AG08395 (cell line): ENCODE measurements at places on chromosomes 12 and 14.

DNA sequence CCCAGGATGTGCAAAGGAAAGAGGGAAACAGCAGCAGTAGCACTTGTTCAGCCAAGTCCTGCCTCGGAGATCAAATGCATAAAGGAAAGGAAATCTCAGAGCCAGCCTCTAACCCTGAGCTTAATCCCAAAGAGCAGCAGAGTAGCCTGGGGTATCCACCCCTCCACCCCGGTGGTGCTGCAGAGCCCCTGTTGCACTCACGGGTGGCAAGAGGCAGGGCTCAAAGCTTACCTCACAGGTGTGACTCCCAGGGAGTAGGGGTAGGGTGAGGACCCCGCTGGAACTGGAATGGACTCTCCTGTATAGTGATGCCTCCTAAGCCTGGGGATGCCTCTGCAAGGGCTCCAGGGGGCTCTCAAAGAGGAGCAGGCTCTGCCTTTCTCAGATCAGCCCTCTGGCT is 211.1 kb downstream of the CACNA1C start:
- DNase-seq = no peak

GRCh38 chr12:60168441-60168840 is 572.6 kb downstream of the SLC16A7 start:
- DNase-seq = no peak

DNA sequence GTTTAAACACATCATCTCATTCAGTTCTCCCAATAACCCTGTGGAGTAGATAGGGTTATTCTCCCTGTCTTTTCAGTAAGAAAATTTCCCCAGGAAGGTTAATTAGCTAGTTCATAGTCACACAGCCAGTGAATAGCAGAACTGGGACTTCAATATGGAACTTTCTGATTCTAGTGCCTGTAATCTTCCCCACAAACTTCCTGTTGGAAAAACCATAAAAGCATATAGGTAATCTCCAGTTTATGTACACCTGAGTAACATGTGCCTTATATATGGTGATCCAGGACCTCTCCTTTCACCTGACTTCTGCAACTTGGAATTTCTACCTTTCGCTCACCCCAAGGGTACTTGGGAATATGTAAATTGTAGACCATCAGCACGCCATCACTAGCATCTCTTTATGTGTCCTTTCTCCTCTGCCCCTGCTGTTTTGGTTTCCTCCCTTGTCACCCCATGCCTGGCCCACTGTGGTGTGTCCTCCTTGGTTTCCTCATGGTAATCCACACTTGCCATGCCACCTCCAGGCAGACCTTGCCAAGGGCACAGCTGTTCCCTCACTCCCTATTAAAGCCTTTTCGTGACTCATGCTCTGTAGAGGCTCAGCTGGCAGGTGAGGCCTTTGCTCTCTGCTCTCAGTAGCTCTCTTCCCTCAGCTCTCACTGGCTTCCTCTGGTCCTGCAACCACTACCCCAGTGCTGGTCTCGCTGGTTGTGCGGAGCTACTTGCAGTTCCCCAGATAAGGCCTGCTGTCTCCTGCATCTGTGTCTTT is 16.7 kb downstream of the TBC1D30 start:
- DNase-seq = no peak

GRCh38 chr14:102825307-102826095 is 48.3 kb downstream of the TRAF3 start:
- DNase-seq = no peak

DNA sequence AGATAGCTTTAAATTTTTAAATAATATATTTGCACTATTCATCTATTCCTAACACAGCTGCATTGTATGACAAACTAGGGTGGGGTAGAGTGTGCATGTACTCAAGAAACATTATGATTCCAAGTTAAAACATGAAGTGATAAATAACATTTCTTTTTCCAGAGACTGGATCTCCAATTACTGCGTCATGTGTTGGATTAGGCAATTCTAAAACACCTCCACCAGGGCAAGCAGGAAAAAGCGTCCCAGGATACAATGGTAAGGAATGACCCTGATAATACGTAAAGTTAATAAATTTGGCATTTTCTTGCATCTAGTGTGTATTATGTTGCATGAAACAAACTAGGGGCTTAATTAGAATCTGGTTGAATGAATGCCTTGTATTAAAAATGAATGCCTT is 138.9 kb downstream of the ACSS3 start:
- DNase-seq = no peak

DNA sequence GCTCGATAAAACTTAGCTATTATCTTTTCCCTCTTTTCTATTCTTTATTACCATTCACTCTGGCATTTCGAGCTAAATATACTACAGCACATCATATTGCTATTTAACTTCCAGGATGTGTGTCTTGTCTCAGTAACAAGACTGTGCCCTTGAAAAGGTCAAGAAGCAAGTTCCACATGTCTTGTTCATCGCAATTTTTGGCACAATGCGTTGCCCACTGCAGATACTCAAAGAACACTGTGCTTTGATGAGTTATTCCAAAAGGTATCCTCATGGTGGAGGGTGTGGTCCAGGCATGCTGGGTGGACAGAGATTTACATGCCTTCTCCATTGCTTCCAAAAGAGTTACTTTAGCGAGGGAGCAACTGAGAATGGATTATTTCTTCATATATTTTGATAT is 6.6 kb downstream of the E2F7 start:
- no peak for DNase-seq

DNA sequence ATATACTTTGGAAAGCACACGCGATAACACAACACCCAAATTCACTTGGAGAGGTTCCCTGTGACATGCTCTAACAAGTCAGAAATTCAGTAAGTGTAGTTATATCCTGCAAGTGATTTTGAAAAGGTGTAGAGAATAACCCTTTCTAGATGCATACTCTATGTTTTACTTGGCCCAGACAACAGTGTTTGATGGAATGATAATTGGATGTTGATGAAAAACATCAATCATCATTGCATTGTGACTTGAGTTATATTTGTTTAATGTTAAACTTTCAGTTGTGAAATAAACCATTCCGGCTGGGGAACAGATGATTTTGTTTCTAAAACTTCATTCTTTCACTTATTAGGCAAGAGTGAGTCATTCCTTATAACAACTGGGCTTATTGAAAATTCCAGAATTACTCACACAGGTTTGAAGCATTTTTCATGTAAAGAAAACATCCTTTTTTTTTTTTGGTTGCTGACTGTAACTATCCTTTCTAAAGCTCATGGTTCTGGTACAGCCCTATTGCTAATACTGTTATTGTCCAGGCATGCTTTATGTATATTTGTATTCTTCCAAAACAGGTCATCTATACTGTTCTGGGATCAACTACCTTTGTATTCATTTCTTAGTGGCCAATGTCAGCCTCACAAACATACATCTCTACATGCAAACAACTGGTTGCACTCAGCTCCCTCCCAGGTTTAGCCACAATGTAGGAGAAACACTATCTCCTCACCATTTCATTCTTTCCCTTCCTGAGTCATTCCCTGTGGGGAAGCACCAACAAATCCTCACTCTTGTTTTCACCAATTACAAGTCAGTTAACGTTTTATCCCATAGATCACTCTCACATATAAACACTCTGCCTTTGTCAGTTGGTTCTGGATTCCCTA is 121.2 kb upstream of the LRIG3 start:
- DNase-seq = peak; percentile 73

DNA sequence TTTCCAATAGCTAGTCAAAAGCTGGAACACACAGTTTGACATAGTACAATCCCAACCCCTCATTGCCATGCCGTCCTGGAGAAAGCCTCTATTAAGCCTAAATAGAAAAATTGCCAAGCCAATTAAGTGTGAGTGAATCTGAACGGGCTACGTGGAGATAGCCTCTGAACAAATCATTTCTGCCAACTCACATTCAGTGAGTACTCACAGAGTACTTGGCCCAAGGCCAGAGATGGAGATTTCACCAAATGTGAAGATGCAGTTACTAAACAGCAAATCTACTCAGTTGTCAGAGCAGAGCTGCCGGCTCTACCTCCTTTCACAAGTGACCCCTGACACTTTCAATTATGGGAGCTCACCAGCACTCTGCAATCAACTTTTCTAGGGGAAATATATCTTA is 350.0 kb downstream of the GALC start:
- no peak for DNase-seq

- DNase-seq = no peak
These were observed 59.3 kb downstream of the ABCC9 start for GRCh38 chr12:21881965-21882364.

DNA sequence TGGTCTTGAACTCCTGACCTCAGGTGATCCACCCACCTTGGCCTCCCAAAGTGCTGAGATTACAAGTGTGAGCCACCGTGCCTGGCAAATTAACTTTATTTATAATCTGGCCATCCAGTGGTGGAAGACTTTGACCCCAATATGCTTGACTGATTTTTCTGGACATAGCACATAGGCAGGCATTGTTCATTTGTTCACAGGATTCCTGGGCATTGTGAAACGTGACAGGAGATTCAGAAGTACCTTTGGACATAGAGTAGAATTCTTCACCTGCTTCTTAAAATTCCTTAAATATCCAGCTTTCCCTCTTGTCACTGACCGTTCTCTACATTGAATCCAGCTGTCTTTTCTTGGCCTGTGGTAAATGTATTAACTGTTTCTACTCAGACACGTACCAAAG is 103.1 kb downstream of the SCN8A start:
- DNase-seq = no peak

DNA sequence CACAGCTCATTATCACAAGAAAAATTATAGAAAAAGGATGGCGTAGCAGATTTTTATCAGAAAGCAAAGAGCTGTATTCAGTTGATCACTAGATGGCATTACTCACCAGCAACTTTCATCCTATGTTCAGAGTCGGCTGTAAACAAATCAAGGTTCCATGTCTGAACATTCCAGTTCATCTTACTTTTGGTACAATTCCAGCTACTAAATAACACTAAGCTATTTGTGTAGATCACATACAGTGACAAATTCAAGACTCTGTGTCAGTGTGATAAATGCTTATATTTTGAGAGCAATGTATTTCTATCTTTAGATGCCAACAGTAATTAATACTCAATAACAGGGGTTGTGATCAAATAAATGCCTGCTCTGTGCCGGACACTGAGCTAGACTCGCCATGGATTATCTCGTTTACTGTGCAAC is 30.1 kb downstream of the NRDE2 start:
- DNase-seq = peak; percentile 71

GRCh38 chr12:92277795-92278194 is 132.1 kb upstream of the BTG1 start:
- DNase-seq = no peak
